ENCODE measurements at places on chromosomes 7 and 10.

DNA sequence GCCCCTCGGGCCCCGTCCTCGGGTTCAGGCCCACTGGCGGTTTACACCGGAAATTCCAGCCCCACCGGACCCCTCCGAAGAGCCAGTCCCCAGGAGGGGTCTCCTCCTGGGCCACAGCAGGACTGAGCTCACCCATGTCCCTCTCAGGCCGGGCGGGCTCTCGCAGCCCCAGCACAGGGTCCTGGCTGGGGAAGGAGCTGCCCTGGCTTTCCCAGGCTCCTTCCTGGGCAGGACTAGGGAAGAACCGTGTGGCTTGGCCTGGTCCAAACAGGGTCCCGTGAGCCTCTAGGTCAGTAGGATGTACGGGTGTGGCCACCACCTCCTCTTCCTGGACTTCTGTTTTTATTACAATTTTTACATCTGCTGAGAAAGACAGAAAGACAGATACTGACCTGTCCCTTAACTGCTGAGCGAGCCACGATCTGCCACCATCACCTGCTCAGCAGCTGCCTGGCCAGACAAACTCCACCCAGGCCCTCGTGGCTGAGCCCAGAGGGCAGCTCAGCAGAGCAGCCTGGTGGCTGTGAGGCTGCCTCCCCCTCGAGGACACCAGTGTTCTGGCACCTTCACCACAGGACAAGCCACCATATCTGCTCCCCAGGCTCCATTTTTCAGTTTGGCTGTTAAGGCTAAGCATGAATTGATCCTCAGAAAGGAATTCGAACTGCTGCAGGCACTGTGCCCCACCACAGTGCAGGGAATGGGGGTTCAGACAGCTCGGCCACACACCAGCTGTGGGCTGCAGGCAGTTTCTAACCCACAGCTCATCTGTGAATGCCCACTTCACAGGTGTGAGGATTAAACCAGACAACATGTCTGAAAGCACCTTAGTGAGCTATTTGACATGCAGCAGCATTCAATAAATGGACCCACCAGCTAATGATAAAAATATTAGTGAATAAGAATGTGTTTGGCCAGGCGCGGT is 14.5 kb upstream of the ZNF777 start:
- DNase-seq = no peak

GRCh38 chr7:113371416-113372043 is 253.2 kb upstream of the SMIM30 start:
- DNase-seq = no peak

- DNase-seq = peak; percentile 7
These were observed 95.3 kb upstream of the CYP26C1 start for GRCh38 chr10:92965314-92965713.

- DNase-seq = peak; percentile 95
These were observed 12.5 kb upstream of the DDIT4 start for GRCh38 chr10:72260976-72261783.

DNA sequence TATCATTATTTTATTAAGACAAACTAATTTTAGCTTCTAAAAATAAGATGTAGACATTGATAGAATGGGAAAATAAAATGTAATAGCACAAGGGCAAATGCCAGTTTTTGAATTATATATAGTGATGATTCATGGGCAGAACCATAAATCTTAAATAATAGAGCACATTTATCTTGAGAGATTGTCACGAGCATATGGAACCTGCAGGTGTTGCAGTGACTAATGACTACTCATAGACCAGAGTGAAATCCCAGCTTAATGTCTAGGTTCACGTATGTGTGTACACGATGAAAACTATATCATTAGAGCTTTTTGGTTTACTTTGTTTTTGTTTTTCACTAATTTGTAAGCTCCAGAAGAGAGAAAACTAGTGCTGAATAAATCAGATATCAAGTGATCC is 150.2 kb upstream of the CACNA2D1 start:
- DNase-seq = no peak

DNA sequence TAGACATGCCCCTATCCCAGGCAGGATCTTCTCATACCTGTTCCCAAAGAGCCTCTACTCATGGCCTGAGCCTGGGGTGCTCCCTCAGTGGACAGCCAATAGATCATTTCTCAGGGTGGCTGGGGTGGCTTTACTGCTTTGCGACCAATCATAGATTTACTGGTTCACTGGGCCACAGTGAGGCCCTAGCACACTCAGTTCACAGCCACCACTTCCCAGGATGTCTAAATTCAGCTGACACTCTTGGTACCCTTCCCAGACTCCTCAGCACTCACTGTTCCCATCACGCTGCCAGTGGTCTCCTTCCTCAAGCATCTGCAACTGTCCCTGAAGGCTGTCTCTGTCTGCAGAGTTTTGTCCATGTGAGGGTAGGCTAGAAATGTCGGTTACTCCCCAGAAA is 50.6 kb downstream of the ARHGAP22 start:
- no peak for DNase-seq

DNA sequence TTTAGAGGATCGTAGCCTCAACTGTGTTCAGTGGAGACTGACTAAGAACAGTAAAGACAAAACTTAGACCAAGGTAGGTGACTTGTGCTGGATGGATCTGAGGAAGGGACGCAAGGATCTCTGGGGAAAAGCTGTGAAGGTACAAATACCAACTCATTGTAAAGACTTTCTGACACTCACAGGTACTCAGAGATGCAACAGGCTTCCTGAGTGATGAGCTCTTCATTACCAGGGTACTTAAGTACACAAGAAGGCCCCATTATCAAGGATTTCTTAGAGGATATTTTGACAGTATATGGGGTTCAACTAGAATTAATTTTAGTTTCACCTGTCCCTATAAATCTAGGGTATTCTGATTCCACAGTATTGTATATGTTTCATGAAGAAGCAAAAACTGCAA is 440.7 kb downstream of the PLXDC2 start:
- no peak for DNase-seq

- DNase-seq = peak; percentile 25
These were observed 234.6 kb downstream of the ZMYND11 start for GRCh38 chr10:369684-370448.

- DNase-seq = peak; percentile 87
These were observed 17.5 kb downstream of the ATP6V1F start for GRCh38 chr7:128879939-128880746.

DNA sequence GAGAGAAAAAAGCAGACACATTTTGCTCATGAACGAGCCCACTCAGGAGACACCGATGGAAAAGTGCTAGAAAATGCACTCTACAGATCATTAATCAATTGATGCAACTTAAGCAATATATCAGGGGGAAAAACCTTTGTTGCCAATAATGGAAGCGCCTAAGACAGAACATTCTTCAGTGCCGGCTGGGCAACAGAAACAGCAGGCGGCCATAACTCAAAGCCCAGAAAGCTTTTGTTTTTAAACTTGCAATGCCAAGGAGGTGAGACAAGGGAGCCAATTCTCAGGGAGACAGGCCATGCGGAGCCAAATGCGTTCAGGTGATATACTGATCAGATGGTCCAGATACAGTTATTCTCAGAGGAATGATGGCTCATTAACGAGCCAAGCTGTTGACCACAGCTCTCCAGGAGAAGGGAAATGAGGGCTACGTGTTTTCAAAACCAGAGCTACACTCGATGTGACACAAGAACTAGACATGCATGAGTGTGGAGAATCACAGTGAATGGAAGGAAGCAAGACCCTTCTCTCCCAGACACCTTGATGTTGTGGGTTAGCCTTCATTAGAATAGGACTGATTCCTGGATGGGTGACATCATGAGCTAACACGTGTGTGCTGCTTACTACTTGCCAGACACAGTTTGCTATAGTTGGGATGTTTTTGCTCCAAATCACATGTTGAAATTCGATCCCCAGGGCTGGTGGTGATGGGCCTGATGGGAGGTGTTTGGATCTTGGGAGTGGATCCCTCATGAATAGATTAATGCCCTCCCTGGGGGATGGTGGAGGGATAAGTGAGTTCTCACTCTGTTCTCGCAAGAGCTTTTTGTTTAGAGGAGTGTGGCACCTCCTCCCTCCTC is 79.1 kb upstream of the KCNMA1 start:
- DNase-seq = peak; percentile 25

GRCh38 chr7:40715053-40715430 is 580.2 kb downstream of the SUGCT start:
- no peak for DNase-seq

GRCh38 chr10:107450056-107450455 is 285.6 kb upstream of the SORCS1 start:
- DNase-seq = no peak

DNA sequence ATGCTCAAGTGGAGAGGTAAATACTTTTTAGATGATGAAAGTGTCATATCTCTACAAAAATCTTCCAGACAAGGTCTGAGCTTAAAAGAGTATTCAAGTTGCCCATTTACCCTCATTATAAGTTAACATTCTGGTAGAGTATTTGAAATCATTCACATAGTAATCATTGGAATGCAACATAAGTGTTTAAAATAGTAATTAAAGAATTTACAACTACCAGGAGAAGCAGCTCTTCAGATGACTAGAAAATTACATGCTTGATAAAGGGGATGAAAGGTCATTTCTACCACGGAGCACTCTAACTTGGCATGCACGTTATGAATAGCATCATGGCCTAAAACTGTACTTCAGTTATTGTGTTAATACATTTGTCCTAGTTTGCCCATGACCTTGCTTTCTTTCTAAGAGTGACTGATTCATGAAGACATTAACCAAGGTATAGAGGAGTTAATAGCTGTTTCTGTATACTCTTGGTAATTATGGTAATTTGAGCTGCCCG is 120.0 kb downstream of the SEMA3E start:
- DNase-seq = no peak

- no peak for DNase-seq
These were observed 51.3 kb downstream of the ADK start for GRCh38 chr10:74202356-74202755.

GRCh38 chr7:92588561-92588960 is 1.6 kb downstream of the FAM133B start:
- DNase-seq = no peak

GRCh38 chr7:130914554-130915294 is 180.7 kb upstream of the KLF14 start:
- DNase-seq = no peak

DNA sequence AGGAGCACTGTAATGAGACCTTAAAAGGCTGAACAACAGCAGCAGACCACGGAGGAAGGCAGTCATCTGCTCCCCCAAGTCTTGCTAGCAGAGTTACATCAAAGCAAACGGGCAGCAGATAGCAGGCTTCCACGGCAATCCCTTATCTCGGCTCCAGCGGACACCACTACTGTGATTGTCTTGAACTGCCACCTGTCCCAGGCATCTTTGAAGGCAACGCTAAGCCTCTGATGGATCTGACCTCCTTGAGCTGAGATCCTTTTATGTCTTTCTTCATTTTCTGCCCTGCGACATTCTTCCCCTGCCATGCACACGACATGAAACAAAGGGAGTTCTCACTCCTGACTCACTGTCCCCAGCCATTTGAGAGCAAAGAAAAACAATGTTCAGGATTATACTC is 111.7 kb downstream of the GLI3 start:
- DNase-seq = peak; percentile 61

- no peak for DNase-seq
These were observed 42.6 kb upstream of the NRP1 start for GRCh38 chr10:33376976-33377657.

DNA sequence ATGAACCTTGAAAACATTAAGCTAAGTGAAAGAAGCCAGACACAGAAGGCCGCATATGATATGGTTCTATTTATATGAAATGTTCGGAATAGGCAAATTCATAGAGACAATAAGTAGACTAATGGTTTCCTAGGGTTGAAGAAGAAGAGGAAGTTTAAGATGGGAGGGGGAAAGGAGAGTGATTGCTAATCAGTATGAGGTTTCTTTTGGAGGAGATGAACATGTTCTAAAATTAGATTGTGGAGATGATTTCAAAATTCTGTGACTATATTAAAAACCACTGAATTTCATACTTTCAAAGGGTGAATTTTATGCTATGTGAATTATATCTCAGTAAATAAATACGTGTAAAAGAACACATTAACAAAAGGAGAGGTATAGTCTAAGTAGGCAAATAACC is 176.4 kb upstream of the HPS1 start:
- no peak for DNase-seq

- DNase-seq = no peak
These were observed 559.4 kb downstream of the SUGCT start for GRCh38 chr7:40694026-40694809.

GRCh38 chr10:16948361-16948760 is 131.1 kb upstream of the RSU1 start:
- no peak for DNase-seq

GRCh38 chr7:22601812-22602565 is 102.0 kb upstream of the STEAP1B start:
- DNase-seq = no peak

GRCh38 chr10:113261611-113262091 is 291.2 kb upstream of the HABP2 start:
- no peak for DNase-seq

DNA sequence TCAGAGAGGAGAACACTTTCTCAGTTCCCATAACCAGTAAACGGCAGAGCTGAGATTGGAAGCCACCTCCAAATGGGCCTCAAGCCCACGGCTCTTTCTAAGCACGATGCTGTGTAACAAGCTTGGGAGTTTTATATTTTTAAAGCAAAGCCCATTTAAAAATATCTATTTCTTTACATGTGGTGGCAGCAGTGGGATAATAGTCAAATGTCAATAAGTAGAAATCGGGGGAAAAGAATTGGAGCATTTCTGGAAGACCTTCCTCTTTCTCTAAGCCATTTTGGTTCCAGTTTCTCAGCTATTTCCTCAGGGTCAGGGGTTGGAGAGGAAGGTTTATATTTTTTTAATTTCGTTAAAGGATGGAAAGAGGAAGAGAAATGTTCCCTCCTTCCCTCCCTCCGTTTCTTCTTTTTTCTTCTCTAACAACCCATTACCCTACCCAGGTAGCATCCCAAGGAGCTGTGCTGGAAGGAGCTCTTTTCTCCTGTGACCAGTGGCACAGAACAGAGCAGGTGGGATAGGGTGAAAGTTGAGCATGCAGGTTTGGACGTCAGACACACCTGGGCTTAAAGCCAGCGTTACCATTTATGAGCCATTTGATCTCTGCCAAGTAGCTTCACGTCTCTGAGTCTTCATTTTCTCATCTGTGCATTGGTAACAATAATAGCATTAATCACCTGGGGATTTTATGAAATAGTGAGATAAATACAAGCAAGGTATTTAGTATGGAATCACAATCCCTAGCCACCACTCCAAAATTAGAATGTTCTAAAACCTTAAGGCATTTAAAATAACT is 515.7 kb downstream of the RPS24 start:
- DNase-seq = no peak

- DNase-seq = no peak
These were observed 234.1 kb upstream of the AGK start for GRCh38 chr7:141317033-141317585.

- no peak for DNase-seq
These were observed 229.6 kb downstream of the BAMBI start for GRCh38 chr10:28906934-28907333.
